ENCODE measurements at places on chromosomes 12 and 14.

GRCh38 chr14:34713681-34714319 lies 593 bp downstream of the CFL2 start:
- DNase-seq, result peak; percentile 52

DNA sequence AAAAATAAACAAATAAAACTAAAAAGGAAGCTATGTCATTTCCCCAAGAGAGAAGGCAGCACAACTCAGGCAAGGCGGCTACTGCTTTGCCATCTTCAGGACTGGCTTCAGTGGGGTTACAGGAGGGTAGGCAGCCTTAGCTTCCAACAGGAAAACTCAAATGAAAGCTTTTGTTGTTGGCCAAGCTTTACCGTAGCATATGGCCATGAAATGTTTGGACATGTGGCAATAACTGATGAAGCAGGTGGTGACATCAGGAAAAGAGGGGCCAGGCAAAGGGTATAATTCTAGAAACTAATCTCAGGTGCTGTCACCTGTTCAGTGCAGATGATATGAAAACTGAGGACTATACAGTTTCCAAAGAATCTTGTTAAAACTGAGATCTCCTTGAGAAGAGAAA lies 22.8 kb upstream of the NPFF start:
- no peak for DNase-seq

DNA sequence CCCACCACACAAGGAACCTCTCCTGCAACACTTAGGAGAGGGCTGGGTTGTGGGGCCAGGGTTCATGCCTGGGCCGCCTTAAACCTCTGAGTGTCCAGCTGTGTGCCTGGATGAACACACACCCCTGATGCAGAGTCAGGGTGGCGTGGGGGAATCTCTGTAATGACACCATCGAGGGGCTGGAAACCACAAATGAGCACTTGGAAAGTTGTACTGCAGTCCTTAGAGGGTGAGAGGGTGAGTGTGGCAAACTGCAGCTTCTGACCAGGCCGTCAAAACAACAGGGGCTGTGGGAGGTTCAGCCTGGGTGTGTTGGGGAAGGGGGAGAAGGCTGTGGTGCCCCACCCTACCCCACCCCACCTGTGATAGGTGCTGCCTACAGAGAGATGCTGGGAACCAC lies 12.4 kb upstream of the KRT5 start:
- no peak for DNase-seq

- DNase-seq, result no peak
Observed at GRCh38 chr12:32448586-32448985, 49.2 kb downstream of the FGD4 start.

- no peak for DNase-seq
Observed at GRCh38 chr14:73771848-73772638, 57.9 kb upstream of the PNMA1 start.

DNA sequence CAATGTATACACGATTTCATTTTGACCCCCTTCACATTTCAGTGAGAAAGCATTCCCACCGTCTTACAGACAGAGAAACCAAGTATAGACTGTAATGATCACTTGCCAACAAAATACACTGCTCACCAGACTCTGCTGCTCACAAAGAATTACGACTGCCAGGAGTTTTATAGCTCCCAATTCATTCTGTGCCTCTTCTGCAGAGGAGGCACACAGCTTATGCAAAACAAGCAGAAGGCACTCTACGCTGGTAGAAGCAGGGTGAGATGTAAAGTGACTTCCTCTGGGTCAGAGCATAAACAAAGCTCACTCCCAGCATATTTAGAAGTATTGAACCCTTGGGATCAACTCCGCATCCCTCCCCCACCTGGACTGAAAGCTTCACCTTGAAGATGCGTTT lies 14.6 kb downstream of the SPTB start:
- no peak for DNase-seq

DNA sequence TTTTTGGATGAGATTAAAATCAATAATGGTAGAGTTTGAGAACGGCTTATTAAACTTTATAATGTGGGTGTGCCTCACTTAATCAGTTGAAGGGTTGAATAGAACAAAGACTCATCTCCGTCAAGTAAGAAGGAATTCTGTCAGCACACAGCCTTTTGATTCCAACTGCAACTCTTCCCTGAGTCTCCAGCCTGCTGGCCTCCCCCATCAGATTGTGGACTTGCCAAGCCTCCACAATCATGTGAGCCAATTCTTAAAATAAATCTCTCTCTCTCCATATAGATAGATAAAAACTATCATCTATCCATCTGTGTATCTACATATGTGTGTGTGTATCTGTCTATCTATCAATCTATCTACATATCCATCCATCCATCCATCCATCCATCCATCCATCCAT lies 127.4 kb upstream of the BTG1 start:
- DNase-seq, result no peak

- peak; percentile 38 for DNase-seq
Observed at GRCh38 chr12:12718853-12719252, 1.7 kb downstream of the CDKN1B start.

GRCh38 chr14:47833011-47833410 lies 157.6 kb upstream of the MDGA2 start:
- DNase-seq, result peak; percentile 50

DNA sequence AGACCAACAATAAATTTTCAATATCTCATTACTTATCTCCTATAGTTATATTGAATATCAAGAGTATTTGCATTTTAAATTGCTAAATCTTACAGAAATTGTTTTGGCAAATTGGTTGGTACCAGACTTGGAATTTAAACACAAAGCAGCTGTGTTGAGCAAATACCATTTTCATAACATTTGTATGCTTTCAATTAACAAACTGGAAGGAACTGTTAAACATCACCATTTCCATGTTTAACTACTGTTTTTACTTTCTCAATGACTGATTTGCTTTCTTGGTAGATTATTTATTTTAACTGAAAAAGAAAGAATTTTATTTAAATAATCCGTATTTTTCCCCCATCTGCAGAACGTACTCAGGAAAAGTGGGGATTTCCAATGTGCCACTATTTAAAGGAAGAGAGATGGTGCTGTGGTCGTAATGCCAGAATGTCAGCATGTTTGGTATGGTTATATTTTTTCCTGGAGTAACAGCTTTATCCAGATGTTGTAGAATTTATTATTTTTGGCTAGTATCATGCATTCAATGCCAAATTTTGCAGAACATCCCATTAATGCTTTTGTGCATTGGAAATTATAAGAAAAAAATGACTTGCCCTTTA lies 72.3 kb downstream of the METTL25 start:
- no peak for DNase-seq

- DNase-seq, result no peak
Observed at GRCh38 chr14:99215277-99215676, 56.7 kb downstream of the BCL11B start.

GRCh38 chr12:15049461-15050153 lies 76.8 kb downstream of the PDE6H start:
- no peak for DNase-seq

DNA sequence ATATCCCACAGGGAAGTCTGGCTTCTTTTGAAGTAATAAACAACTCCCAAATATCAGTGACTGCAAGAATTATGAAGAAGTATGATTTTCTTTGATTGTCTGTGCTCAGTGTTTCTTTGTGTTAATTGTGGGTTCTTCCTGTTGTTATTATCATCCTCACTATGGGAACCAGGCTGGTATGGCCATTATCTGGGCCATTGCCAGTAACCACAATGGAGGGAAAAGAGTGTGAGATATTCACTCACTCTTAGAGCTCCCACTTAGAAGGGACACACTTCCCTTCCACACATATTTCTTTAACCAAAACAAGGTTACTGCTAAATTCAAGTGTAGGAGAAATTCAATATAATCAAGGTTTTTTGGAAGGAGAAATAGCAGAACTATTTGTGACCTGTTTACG lies 503.7 kb downstream of the SLC6A15 start:
- DNase-seq, result no peak

DNA sequence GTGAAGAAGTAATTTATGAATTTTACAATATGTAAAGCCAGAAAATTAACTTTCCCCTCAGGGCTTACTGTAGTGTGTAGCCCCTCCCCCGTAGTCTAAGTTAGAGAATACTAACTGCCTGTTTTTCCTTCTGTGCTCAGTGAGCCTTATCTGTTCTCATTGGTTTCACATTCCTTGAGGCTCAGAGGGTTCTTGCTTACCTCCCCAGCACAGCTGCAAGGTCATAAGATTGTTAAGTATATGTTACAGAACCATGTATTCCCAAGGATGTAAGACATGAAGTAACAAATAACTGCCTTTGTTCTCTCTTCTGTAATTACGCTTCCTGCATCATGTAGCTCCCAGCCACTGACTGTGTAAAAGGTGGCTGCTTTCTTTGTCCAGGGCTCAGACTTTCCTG lies 1351.1 kb downstream of the TMEM121 start:
- no peak for DNase-seq

- DNase-seq, result no peak
Observed at GRCh38 chr12:58388261-58388660, 446.9 kb downstream of the ATP23 start.

GRCh38 chr14:67167420-67168109 lies 21.7 kb upstream of the GARIN2 start:
- DNase-seq, result peak; percentile 77

DNA sequence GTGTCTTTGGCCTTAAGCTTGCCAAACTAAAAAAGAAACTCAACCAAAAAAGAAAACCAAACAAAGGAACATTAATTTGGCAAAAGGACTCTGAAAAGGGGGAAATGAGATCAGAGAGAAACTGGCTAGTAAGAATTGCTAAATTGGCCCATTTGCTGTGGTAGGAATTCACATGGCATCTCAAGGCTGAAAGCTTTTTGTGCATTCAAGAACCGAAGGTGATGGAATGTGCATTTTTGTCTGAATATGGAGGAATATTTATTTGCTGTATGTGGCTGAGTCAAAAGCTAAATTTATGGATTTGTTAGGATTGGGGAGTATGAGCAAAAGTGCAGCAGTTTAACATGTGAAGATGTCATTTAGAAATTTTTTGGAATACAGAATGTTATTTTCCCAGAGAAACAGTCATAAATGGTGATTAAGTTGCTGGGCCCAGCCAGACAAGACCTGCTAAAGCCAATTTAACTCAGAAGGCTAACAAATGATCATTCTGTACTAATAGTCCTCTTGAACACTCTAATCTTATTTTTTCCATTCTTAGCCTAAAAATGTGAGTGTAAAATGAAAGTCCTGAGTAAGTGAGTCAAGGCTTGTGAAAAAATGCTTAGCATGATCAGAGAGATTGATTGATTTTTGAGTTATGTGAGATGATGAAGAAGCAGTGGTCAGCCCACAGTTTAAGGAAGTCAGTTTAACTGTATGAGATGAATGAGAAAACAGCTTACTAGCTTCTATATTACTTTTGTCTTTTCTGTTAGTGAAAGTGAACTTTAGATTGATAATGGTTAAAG lies 94.1 kb downstream of the ANO6 start:
- DNase-seq, result no peak

DNA sequence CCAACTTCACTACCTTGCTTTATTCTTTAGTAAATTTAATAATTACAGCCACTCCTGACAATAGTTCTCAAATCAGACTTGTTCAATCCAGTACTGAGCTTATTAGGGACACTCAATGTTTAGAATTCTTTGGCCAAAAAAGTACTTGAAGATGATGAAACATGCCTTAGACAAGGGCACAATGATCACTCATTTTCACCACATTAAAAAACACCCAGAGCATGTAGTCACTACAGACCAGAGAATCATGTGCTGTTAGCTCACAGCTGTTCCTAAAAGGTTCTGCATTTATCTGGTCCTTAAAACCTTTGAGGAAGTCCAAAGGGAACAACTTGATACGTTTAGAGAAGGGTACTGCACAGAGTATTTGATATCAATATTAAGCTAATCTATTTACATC lies 98.7 kb downstream of the INSM2 start:
- DNase-seq, result no peak

GRCh38 chr14:81179631-81180030 lies 41.1 kb downstream of the GTF2A1 start:
- DNase-seq, result no peak

DNA sequence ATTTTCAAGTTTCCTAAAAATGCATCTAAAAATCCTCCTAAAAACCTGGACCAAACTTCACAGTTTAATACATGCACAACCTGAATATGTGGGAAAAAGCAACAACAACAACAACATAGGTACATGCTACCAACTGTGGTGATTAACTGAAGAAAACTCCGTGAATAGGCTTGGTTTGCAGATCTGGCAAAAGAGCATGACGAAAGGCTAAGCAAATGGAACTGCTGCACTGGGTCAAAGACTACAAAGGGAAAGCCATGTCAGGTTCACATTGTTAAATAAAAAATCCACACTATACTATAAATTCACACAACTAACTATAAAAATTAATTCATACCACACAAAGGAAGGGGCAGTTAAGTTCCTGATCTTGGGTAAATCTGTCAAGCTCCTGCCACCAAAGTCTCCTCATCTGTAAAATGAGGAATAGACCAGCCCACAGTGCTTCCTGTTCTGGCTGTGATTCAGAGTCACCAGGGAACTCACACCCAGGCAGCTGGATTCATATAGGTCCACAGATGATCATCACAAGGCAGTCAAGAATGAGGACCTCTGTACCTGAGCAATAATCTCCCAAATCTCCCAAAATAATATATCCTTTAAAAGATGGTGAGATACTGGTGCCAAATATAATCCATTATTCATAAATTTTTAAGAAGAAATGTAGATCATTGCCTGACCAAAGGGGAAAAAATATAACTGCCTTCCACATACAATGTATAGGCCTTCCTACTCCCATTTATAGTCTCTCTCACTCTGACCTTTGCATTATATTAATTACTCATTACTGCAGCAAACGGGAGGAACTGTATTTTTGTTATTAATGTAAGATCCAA lies 7.0 kb downstream of the CORO1C start:
- peak; percentile 80 for DNase-seq

GRCh38 chr12:92080911-92081285 lies 64.7 kb downstream of the BTG1 start:
- no peak for DNase-seq

DNA sequence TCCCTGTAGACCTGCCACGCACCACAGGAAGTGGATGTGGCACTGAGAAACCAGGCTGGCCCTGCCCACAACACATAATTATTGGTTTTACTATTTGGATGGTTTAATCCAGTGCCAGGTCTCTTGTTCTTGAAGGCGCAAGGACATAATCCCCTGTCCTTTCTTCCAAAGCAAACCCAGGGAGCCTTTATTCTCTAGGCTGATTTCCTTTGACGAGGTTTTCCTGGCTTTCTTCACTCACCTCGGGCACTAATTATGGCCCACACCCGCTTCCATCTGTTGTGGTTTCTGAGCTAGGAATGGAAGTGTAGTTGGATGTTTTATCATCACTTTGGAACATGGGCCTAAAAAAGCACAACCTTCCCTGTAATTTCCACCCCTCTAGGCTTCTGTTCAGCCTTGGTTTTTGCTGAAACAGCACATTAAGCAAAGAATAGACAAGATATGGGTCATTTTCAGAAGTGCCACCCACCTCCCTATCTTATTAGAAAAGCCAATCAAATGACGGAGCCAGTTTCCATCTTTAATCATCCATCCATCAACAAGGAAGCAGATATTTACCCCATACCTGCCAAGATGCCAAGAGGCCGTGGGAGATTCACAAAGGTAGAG lies 73.9 kb downstream of the PPP1R36 start:
- no peak for DNase-seq

GRCh38 chr14:105912641-105913180 lies 386.3 kb downstream of the TMEM121 start:
- no peak for DNase-seq

- no peak for DNase-seq
Observed at GRCh38 chr14:42947991-42948390, 1341.3 kb downstream of the LRFN5 start.
